ENCODE measurements at places on chromosomes 6 and 20.

- no peak for DNase-seq
Observed at GRCh38 chr6:5898563-5898962, 108.2 kb downstream of the NRN1 start.

DNA sequence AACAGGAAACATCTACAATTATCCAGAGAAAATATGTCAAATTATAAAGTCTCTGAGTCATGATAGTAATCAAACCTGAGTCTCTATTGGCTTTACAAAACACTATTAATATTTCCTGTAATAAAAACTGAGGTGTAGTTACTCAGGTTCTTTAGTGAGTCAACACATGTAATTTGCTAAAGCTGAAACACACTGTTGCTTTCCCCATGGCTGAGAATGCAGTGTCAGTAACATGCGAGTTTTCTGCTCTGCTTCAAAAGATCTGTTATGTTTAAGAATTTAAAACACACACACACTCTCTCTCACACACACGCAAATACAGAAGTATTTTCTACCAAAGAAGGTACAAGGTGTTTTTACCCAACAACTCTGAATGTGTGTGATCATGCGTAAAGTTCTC lies 38.6 kb downstream of the ATXN1 start:
- DNase-seq, result no peak

DNA sequence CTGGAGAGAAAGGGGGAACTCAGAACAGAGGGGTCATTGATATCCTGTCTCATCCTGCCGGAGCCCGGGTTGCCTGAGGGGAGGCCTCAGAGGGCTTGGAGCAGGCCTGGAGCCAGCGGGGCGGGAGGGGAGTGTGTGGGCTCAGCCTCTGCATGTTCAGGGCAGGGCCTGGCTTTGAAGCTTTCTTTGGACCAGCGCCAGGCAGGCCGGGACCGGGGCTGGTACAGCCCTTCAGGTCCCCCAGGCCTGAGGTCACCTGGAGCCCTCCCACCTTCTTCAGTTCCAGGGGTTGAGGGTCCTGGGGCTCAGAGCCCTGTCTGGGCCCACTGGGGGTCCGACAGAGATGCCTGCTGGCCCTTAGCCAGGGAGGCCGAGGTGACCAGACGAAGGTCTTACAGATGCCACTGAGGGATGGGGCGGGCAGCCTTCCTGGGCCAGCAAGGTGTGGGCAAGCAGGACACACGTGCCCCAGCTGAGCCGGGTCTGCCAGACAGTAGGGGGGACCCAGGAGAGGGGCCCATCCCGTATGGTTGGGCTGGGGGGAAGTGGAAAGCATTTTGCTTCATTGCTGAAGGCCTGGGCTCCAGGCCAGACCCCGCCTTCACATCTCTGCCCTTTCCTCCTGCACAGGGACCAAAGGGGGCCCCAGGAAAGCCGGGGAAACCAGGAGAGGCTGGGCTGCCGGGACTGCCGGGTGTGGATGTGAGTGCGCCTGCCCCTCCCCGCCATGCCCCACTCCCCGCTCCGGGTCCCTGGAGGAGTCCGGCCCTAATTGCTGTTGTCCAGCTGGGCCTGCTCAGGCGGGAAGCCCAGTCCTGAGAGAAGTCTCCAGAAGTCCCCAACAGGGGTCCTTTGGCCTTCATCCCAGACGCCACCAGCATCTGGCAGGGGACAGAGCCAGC lies 2.0 kb downstream of the COL9A3 start:
- no peak for DNase-seq

DNA sequence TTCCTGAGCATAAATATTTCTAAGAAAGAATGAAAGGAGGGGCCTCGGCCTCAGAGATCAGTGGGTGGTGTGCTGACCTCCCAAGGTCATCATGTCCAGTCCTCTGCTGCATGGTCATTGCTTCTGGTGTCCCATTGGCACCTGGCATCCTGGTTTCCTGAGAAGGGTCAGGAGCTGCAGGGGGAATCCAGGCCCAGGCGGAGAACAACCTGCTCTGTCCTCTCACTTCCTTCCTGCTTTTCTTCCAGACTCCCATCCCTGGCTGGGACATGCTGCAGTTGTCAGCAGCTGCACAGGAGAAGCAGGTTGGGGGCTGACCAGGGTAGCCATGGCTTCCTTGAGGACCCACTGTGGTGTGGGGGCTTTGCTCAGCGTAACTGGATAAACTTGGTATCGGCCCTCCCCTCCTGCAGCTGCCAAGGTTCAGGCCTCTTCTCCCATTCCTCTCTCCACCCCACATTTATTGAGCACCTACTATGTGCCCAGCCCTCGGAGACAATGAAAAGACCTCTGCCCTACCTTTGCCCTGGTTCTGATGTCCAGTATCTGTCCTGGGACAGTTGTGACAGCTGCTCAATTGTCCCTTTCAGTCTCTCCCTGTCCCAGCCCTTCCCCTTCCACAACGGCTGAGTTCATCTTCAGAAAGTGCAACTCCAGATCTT lies 155.2 kb downstream of the CEBPB start:
- DNase-seq, result no peak

DNA sequence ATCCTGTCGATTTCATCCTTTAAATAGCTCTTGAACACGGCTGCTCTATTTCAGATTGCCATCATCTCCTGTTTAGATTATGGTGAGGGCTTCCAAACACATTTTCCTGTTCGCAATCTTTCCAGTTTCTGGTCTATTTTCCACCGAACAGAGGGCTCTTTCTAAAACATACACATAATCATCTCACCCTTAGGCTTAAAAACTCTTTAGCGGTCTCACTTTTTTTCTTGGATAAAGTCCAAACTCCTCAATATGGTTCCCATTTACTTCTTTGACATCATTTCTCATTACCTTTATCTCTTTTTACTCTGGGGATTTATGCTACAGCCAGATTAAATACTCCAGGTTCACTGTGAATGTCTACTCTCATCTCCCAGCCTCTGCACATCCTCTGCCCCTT lies 103.4 kb upstream of the STMND1 start:
- DNase-seq, result no peak
